ENCODE measurements at places on chromosomes 5 and 9.

- DNase-seq = no peak
Observed at GRCh38 chr9:130642926-130643325, 21.5 kb upstream of the PRDM12 start.

DNA sequence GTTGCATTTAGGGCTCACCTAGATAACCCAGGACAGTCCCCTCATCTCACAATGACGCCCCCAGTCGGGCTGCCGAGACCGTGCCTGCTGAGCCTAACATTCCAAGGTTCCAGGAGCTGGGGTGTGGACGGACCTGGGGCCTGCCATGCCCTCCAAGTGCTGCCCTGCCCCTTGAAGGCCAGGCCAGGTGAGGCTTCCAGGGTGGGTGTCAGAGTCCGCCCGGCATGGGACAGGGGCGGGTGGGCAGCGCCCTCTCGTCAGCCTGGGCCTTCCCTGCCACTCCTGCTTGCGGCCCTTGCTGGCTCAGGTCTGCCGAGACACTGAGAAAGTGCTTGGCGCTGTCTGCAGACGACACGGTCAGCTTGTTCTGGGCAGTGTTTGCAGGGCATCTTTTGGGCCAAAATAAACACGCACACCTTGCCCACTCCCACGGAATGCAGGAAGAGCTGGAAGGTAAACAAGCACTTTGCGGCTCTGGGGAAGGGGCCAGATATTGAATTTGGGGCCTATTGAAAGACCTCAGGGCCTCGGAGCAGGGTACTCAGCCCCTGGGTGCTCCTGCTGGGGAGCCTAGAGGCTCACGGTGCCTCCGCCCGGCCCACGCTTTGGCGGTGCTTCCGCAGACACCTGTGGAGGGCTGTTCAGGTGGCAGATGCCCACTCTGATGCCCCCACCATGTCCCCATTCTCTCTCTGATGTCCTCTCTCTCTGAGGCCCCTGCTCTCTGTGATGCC lies 4.2 kb upstream of the SCGB3A1 start:
- DNase-seq = no peak

GRCh38 chr5:171736976-171737891 lies 48.4 kb upstream of the SMIM23 start:
- DNase-seq = no peak

GRCh38 chr9:121718501-121718900 lies 67.1 kb downstream of the DAB2IP start:
- DNase-seq = no peak

- DNase-seq = no peak
Observed at GRCh38 chr5:132981288-132981687, 17.9 kb upstream of the AFF4 start.

GRCh38 chr9:27441741-27442070 lies 82.4 kb upstream of the IFNK start:
- DNase-seq = no peak

DNA sequence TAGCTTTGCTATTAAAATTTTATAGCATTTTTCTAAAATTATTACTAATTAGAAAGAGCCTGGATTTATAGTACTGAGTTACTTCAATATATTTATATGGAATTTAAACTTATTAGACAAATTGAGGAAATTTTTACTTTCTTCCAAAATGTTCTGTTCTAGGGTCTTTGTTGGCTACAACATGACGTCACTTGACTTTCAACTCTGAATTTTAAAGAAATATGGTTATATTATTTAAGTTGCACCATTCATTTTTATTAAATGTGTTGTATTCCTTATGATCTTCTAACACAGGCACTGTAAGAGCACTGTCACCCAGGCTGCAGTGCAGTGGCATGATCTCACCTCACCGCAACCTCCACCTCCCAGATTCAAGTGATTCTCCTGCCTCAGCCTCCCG lies 119.4 kb upstream of the CYLC2 start:
- no peak for DNase-seq

DNA sequence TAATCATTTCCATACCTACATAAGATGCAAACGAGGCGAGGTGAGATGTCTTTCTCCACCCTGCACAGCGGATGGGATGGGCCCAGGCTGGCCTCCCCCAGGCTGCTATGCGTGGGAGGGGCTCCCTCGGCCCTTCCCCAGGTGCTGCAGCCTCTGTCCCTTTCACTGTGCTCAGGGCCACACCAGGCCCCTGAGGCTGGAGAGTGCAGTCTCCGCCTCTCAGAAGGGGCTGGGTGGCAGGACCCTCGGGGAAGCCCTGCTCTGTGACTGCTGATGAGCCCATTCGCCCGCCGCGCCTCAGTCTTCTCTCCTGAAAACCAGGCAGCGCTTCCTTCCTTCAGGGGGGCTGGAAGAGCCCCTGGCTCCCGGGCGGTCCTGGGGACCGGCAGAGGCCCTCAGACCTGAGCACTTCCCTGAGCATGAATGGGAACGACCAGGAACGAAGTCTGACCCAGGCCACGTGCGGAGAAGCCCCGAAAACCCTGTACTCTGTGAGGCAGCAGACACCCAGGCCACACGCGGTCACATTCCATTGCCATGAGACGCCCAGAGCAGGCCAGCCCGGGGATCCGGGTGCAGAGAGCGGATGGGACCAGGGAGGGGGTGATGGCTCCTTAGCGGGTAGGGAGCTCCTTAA lies 21.9 kb upstream of the NOTCH1 start:
- DNase-seq = no peak

- no peak for DNase-seq
Observed at GRCh38 chr5:75387806-75388205, 50.8 kb downstream of the HMGCR start.

- no peak for DNase-seq
Observed at GRCh38 chr9:110900917-110901316, 137.4 kb downstream of the LPAR1 start.

DNA sequence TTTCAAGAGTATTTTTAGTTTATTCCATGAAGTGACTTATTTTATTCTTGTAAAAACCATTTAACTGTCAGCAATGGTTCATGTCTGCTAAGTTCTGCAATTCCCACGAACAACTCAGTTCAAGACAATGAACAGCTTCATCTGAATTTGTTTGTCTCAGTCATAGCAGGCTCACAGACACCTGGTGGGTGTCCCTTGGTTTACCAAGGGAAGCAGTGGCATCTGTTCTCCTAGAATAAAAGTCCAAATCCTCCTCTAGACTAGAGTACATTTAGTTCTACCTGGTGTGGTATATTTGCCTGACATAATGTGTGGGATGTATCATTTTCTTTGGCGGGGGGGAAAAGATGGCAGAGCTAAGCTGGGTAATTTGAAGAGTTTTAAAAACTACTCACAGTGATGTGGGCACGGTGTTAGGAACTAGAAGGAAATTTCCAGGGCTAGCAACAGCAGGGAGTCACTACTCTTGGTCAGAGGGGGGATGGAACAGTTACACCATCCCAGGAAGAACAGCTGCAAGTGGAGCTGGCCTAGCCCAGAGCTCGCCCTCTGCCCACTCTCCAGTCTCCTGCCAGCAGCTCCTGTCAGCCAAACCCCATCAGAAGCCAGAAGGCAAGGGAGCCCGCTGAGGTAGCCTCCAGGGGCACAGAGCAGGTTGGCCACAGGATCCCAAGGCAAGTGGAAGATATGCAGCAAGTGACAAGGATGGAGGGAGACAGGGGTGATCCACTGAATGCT lies 100.3 kb downstream of the PJA2 start:
- DNase-seq = no peak

DNA sequence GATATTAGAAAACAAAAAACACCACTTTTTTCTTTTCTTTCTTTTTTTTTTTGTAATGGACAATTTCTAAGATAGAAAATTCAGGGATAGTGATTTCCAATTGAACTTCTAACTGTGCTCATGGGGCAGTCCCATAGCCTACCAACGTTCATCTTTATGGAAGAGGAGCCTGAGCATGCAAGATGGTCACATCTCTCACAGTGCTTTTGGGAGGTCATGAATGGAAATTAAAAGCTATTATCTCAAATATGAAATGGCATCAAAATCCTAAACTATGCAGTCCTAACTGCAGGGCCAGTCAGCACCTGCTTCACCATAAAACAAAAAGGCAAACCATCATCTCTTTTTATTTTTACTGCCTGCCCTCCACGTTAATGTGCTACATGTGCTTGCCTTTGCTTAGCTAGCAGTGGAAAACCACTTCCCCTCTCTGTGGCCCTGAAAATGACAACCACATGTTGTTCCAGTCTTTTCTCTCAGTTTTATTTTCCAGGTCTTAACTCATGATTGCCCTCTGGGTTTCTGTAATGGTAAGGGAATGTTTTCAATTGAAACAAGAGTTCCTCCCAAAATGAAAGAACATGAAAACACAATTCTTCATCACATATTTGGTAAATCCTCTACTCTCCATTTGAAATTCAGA lies 16.7 kb downstream of the IFNB1 start:
- DNase-seq = no peak

DNA sequence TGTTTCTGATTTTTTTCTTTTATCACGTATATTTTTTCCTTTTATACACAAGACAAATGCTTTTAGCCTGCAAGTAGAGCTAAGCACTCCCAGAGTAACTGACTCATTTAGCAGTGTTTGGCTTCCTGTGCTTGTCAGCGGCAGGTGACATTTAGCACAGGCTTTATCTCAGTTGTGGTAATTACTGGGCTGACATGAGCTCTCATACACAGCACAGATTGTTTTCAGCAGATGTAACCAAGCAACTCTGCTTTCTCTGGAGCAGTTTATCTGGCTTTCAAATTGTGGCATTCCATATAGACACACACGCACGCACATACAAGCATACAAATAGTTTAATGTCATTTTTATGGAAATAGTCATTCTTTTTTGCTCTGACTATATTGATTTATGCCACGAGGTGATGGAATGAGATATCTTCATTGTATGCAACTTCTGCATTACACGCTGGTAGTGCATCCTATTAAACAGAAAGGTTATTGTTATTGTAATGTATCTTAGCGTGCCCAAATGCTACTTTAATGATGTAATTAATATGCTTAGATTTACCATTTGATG lies 379.0 kb upstream of the GRAMD2B start:
- no peak for DNase-seq

- no peak for DNase-seq
Observed at GRCh38 chr9:68997666-68998065, 16.2 kb downstream of the PRKACG start.

DNA sequence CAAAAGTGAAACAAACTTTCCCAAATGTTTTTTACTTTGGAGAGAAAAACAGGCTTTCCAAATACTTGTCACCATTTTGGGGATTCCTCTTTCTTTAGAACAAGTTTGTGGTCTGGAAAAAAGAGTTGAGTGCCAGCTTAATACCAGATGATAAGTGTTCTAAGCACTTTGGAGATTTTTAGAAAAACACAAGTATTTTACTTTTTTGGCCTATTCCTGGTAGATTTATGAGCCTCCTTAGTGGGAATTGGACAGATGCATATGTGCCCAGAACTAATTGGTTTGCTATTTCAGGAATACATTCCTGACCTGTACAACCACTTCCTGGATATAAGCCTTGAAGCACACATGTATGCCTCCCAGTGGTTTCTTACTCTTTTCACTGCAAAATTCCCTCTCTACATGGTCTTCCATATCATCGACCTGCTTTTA lies 40.5 kb downstream of the GPR21 start:
- DNase-seq = no peak

GRCh38 chr9:68969538-68969937 lies 44.4 kb downstream of the PRKACG start:
- DNase-seq = no peak

DNA sequence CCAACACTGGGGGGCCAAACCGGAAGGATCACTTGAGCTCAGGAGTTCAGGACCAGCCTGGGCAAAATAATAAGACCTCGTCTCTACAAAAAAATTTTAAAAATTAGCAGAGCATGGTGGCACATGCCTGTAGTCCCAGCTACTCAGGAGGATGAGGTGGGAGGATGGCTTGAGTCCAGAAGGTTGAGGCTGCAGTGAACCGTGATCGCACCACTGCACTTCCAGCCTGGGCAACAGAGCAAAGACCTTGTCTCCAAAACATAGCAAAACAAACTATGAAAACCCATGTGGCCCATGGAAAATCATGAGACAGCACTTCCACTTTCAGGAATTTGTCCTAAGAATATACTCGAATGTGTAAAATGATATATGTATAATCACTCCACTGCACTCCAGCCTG lies 6.1 kb downstream of the SETX start:
- DNase-seq = no peak

- DNase-seq = no peak
Observed at GRCh38 chr5:132528866-132529634, 14.3 kb downstream of the IL5 start.

- DNase-seq = peak; percentile 60
Observed at GRCh38 chr5:142770650-142771609, 753 bp downstream of the ARHGAP26 start.

DNA sequence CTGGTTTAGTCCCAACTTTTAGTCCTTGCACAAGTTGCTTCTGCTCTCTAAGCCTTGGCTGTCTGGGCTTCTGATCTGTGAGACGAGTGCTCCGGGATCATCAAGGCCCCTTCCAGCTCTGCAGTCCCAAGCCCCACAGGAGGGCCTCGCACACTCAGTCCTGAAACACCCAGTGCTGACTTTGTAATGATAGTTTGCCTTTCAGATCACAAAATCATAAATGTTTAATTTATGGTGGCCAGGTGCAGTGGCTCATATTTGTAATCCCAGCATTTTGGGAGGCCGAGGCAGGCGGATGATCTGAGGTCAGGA lies 95.9 kb upstream of the SLC25A48 start:
- no peak for DNase-seq

GRCh38 chr9:114126247-114127060 lies 27.4 kb upstream of the KIF12 start:
- DNase-seq = no peak

DNA sequence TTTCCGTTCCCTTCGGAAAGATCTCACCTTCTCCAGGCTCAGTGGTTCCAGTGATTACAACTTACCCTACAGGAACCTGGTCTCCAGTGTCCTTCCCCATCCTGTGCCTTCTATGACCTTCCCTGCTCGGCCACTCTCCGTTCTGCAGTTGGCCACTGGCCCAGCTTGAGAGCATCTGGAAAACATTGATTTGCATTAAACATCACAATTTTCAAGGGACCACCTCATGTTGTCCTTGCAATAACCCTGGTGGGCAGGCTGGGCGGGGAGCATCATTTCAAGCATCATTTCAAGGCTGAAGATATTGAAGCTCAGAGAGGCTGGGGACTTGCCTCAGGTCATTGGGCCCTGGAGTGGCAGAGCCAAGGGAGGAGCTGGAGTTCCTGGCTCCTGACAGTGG lies 177.4 kb downstream of the SEC61B start:
- DNase-seq = no peak

- DNase-seq = no peak
Observed at GRCh38 chr9:107036367-107036766, 173.4 kb downstream of the ZNF462 start.

DNA sequence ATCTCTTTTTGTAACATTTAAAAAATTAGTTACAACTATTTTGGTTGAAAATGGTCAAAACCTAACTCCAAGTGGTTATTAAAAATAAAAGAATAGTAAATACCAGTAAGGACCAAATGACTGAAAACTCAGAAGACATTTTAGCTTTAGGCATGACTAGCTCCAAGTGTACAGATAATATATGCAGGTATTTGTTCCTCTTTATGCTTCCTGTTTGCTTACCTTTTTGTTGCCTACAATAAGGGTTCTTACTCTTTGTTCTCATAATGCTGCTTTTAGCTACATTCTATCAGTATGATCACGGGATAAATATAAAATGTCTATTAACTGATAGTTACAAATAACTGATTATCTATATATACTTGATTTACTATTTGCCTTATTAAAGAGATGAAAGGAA lies 259.6 kb downstream of the CDH12 start:
- DNase-seq = no peak

Measured in activated naive CD8-positive, alpha-beta T cell treated with anti-CD3 and anti-CD28 coated beads, Interleukin-2, amount 50 U/mL, for 24 hours (primary cell).